Stimulated activated CD4-positive, alpha-beta T cell treated with anti-CD3 and anti-CD28 coated beads, Interleukin-4, amount 100 ng/mL, for 24 hours (primary cell): ENCODE measurements at places on chromosomes 7 and 10.

- no peak for DNase-seq
Observed at GRCh38 chr10:69562731-69563254, 10.4 kb downstream of the NEUROG3 start.

GRCh38 chr10:130757821-130758489, 553.6 kb downstream of the TCERG1L start:
- no peak for DNase-seq

- DNase-seq = no peak
Observed at GRCh38 chr10:804787-805619, 115.5 kb upstream of the DIP2C start.

GRCh38 chr7:132446666-132447278, 129.5 kb downstream of the PLXNA4 start:
- DNase-seq = no peak

GRCh38 chr10:11227103-11227502, 209.4 kb downstream of the CELF2 start:
- DNase-seq = no peak

- DNase-seq = no peak
Observed at GRCh38 chr7:139651914-139652313, 125.9 kb downstream of the HIPK2 start.

GRCh38 chr7:16912540-16912939, 30.8 kb upstream of the AGR3 start:
- DNase-seq = no peak

- no peak for DNase-seq
Observed at GRCh38 chr7:74420006-74420405, 33.7 kb upstream of the GTF2IRD1 start.

DNA sequence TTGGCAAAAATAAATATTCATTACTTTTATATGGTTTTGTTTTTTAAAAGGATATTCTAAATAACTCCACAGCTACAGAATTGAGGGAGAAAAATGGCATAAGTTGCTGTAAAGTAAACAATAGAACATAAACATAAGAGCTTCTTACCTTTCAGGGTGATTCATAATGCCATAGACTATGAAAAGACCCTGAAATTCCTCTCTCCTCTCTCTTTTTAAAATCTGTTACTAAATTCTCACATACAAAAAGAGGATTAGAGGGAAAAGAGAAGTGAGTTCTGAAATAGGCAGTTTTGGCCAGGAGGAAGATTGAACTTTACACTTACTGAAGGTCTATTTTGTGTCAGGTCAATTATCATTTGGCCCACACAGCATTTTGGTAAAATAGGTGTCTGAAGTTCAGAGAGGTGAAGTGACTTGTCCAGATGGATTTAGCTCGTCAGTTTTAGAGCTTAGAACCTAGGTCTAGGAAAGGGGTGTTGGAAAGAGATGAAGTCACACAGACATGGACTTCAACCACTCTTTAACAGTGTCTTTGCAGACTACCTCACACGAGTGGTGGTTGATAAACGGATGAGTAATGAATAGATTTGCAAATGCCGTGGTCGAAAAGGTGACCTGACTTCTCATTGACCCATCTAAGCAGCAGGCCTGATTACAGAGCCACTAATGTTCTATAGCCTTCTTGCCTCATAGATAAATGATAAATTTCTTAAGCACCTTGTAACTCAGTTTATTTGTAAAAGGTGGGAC, 190.6 kb upstream of the CCDC6 start:
- DNase-seq = no peak

DNA sequence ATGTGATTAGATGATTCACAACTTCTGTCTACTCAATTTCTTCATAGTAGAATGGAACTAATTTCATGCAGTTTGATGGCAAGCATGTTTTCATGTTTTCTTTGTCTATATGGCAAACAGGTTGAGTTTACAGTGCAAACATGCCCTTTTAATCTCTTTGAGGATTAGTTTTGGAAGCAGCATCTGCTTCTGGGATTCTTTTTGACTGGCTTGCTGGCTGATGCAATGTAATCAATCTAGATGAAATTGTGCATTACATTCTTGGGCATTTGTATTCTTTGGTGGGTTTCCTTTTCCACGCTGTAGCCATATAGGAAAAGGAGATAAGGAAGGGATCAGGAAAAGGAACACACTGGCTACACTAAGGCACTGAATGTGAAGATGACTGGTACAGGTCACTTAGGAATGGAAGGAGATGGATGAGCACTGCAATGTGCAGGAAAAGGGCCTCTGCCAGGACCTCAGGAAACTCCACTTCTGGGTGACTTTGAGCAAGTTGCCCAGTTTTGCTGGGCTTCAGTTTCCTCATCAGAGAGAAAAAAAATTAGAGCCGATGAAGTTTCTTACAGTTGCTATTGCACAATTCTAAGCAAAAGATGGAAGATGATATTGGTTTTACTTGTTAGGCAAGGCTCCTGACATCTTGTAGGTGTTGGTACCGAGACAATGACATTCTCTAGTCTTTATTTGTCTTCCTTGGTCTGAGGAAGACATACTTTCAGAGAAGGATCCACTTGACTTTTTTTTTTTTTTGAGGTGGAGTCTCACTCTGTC, 269.1 kb downstream of the SUGCT start:
- no peak for DNase-seq

DNA sequence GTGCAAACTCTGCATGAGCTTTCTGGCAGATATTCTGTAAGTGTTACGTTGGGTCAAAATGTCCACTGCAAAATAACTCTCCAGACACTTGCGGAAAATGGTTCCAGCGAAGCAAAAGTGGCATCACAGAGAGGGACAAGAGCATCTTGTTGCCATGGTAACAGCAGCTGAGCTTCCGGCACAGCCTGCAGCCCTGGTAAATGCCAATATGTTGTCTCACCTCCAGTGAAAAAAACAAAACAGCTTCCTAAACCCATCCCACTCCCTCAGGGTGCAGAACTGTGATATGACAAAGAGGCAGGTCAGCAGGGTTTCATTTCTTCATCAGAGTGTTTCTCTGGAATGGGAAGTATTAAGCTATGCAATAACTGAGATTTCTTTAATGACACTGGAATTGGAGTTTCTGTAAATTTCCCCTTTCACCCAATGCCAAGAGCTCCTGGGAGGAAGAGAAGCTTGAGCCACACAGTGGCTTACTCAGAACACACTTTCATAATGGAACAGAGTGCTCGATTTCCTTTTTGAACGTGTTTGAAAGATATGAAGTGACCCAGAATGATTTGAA, 65.6 kb downstream of the FOXI2 start:
- no peak for DNase-seq

DNA sequence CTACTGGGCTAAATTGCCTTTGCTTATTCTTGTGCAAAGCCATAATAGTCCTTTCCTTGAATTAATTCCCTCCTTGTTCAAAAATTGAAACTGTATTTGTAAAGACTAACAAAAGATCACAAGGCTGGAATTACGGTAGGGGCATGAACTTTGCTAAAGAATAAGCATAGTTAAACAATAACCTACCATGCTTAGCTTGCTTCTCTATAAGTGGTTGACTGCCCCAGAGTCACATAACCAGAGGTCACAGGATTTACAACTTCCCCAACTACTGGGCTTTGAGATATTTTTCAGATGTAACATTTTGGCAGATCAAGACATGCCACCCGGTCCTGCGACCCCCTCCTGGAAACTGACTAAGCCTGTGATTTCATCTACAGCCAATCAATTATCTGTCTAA, 181.4 kb downstream of the GPAM start:
- DNase-seq = no peak

DNA sequence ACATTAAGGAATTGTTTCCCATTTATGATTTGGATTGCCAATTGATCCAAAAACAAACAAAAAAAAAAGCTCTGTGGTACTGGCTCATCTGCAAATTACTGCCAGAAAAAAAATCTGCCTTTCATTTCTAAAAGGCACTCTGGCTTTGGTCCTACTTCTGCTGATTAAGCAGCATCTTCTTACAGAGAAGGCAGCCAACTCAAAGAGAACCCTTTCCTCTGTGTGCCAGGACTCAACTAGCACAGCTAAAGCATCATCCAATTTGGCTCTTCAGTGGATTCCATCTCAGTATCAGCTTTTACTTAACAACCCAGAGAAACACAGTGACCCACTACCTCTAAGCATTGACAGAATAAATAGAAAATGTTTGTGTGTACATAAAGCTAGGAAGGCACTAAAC, 80.6 kb downstream of the GSAP start:
- no peak for DNase-seq

DNA sequence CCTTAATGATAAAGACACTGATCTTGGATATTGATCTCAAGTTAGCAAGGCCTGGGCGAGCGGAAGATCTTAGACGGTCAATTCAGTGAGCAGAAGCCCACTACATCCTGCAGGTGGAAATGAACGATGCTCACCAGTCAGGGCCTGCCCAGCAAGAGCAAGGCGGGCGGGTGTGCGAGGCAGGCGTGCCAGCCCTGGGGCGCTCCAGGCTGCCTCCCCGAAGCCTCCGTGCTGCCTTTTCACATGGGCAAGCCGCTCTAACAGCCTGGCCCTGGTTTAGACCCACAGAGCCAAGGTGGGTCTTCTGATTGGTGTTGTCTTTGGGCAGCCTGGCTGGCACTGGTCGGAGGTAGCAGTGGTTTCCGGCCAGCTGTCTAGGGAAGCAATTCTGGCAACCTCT, 475.1 kb upstream of the FOXK1 start:
- no peak for DNase-seq

DNA sequence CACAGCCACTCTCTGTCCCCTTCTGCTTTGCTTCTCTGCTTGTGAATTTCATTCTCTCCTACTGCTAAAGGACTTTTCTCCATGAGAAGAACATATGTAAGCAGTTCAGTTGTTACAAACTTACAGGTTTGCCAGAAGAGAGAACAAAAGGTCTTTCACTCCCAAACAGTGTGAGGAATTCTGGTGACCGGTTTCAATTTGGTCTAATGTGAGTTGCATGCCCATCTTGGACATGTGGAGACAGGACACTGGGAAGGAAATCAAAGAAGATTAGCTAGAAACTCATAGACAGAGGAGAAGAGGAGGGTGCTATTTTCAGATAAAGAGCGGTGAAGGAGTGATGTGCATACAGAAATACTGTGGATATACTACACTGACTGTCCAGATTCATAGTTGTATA, 209.5 kb upstream of the INHBA start:
- no peak for DNase-seq

GRCh38 chr7:140675726-140676125, 3.0 kb downstream of the ADCK2 start:
- no peak for DNase-seq

GRCh38 chr7:11300241-11300640, 326.6 kb downstream of the PHF14 start:
- no peak for DNase-seq

DNA sequence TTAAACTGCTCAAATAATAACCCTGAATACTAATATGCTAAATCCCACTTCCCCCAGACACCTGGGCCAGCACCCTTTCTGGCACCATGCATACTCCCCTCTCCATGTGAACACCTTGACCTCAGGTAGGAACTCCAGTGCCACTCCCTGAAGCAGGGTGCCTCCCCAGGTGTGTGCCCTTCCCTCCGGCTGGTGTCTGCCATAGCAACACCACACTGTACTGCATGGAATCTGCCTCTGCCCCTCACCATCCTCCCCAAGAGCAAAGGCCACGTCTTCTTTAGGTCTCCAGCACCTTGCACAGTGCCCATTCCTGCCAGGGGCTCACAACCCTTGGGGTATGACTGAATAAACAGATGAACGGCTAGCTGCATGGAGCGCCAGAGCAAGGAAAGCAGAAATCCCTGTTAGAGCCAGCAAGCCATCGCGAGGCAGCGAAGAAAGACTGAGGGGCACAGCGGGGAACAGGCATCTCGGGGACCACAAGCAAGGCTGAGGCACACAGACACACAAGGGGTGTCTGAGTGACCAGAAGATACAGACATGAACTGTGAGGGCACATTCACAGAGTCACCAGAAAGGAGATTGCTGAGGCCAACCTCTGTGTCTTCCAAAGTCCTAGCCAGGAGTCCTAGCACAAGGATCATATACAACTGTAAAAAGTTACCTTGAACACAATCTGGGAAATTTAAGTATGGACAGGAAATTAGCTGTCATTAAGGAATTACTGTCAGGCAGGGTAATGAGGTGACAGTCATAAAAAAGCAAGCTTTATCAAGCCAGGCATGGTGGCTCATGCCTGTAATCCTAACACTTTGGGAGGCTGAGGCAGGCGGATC, 25.7 kb downstream of the COBL start:
- no peak for DNase-seq

DNA sequence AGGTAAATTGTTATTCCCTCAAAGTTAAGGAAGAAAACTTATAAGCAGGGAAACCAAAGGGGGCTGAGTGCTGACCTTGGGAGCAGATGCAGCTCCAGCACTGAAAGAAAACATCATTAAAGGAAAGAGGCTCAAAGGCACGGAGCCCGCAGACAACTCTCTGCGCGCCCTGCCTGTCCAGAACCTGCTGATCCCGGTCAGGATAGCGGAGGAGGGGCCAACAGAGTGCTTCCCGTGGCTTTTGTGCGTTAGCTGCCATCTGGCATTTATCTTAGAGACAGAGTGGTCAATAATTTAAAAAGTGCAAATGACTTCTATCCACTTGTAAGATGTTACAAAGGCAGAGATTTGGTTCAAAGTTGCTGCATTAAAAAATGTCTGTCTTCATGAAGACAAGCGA, 162.1 kb downstream of the FANK1 start:
- DNase-seq = no peak

DNA sequence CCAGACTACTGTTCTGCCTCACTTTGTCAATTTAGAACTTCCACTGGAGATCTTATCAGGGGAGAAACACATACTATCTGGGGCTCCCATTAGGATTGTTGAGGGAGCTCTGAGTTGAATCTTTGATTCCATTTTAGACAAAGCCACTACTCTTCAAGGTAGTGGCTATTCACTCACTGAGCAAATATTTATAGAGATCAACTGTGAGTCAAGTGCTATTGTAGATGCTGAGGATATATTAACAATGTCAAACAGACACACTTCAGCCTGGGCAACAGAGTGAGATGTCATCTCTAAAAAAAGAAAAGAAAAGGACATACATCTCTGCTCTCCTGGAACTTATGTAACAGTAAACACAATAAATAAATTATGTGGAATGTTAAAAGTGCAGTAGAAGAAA, 315.3 kb downstream of the PTEN start:
- no peak for DNase-seq

DNA sequence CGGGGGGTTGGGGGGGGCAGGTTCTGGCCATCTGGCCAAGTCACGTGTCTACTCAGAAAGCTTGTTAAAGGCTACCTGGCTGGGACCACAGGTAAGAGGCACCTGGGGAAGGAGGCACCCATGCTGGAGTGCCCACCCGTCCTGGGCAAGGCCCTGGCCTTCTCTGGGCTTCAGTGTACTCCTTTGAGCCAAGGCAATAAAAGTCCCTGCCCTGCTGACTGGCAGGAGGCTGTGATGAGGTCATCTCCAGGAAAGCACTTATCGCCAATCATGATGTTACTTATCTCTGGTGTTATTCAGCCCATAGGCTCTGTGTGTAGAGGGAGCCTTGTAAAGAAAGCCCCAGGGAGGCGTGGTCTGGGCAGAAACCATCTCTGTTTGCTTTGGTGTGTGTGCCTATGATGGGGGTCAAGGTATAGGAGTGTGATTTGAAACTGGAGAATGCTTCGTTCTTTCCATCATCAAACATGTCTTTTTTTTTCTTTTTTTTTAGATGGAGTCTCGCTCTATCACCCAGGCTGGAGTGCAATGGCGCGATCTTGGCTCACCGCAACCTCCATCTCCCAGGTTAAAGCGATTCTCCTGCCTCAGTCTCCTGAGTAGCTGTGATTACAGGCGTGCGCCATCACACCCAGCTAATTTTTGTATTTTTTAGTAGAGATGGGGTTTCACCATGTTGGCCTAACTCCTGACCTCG, 2.5 kb upstream of the CLDN4 start:
- peak; percentile 7 for DNase-seq

- no peak for DNase-seq
Observed at GRCh38 chr10:3693022-3693697, 91.8 kb downstream of the KLF6 start.

GRCh38 chr10:484441-484924, 205.0 kb downstream of the DIP2C start:
- peak; percentile 10 for DNase-seq
